ENCODE measurements at places on chromosomes 6 and 20.

DNA sequence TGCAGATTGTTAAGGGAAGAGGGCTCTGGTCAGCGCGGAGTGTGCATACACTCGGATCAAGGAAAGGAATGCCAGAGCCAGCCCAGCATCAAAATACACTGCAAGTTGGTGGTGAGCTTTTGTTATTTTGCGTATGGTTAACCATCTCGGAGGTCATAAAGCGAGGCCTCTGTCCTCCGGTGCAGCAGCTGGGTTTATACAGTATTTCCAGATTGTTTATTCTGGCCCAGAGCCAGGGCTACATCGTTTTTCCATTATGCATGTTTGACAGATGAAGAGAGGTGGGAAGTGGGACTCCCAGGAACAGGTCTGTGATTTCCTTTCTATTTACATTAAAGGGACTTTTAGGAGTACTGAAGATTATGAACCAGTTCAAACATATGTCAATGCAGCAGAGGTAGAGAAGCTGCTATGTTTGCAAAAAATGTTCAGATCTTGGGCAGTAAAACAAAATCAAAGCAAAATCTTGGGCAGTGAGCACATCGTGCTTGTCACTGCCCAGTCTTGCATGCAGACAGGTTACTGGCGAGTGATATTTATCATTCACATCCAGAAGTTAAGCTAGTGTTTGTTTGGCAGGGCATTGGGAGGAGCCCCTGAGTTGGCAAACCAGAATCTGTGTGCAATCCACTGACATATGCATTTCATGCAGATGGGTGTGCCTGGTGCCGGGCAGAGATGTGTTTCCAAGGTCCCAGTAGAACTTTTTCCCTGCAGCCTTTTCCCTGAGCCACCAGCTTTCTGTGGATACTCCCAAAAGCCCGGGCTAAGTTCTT is 256.3 kb upstream of the TAB2 start:
- no peak for DNase-seq

DNA sequence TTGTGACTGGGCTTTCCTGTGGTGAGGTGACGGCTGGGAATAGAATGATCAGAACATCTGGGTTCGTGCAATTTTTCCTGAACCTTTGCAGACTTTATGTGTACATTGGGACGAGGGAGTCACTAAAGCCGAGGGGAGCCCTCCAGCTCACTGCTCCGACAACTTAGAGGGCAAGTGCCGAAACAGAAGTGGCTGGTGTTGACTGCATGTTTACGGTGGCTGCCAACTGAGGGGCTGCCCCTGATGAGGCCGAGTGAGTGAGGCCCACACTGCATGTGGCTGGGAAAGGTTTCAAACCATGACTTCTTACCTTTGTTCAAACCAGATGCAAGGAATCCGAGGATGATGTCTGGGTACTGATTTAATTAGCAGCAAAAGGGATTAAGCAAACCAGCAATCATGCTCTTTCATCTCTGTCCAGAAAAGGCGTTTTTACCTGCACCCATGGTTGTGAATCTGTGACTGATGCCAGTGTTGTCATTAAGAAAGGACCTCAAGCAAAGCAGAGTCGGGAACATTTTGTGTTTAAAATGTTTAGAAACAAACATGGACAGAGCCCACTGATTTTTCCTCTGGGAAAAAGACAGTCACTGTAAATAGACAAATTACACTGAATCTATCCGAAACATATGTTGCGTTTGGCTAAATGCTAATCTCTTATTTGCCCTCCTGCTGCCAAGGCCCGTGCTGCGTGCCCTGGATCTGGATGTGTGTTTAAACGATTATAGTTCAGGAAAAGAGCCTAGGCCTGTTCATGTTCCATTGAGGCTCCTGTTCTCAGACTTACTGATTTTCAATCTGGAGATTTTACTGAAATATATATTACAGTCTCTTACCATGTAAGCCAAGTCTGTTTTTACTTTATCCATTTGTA is 105.1 kb downstream of the UST start:
- DNase-seq, result no peak

DNA sequence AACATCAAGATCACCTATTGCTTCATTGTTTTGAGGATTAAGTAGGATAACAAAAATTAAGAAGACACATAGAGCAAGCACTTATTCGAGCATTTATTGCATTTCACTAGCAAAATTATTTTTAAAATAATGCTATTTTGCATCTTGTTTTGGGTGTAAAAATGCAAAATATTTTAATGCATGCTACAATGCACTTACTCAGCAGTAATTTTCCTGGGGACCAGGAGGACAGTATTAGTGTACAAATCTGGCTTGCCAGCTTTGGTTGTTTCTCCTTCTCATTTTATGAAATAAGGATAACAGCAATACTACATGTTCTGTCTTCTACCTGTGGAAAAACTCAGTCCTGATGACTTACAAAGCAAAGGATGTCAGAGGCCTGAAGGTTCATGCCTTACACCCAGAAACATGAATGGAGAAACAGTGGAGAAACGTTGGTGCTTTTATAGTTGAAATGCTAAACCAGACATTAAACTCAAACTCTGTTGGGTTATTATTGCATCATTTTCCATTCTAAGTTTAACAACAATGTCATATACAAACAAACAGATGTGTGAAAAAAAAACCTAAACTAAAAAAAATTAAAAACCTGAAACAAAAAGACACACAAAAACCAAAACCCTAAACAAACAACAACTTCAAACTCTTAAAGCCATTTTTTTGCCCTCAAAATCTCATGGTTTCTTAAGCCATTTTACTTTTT is 50.2 kb upstream of the ATXN1 start:
- DNase-seq, result no peak

GRCh38 chr6:17494177-17494576 is 100.8 kb downstream of the CAP2 start:
- DNase-seq, result no peak

- no peak for DNase-seq
These were observed 157.2 kb downstream of the ANKRD60 start for GRCh38 chr20:58071298-58071697.

GRCh38 chr6:1686117-1687098 is 76.7 kb downstream of the FOXC1 start:
- DNase-seq, result no peak

GRCh38 chr20:32510601-32511357 is 74.4 kb downstream of the NOL4L start:
- DNase-seq, result no peak

DNA sequence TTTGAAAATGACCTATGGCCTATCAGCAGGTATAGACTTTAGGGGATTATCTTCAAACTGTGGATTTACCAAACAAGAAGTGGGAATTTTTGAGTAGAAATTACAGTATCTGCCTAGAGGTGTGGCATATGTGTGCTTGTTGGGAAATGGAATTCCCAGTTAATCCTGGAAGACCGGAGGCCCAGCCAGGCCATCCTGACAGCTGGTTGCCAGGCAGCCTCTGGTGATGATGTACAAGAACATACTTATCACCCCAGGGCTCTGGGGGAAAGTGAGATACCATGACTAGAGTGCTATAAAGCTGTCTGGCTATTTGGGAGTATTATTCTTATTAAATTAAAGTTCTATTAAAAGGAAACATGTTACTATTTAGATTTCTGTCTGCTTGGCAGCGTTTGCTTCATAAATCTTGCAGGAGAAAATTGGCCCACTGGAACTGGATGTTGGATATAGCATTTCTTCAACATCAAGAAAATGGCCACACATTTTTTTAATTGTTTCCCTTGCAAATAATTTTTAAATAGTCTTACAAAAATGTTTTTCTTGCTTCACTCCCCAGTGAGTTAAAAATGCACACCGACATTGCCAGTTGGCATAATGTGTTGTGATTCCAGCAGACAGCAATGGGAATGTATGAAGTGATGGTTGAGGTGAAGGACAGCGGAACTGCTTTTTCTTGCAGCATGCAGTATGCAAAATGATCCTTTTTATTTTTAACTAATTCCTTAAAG is 187.8 kb downstream of the MYLK4 start:
- no peak for DNase-seq

GRCh38 chr6:48068278-48069251 is 42.4 kb downstream of the PTCHD4 start:
- DNase-seq, result no peak

- DNase-seq, result no peak
These were observed 2.7 kb downstream of the HLA-B start for GRCh38 chr6:31354158-31354863.

DNA sequence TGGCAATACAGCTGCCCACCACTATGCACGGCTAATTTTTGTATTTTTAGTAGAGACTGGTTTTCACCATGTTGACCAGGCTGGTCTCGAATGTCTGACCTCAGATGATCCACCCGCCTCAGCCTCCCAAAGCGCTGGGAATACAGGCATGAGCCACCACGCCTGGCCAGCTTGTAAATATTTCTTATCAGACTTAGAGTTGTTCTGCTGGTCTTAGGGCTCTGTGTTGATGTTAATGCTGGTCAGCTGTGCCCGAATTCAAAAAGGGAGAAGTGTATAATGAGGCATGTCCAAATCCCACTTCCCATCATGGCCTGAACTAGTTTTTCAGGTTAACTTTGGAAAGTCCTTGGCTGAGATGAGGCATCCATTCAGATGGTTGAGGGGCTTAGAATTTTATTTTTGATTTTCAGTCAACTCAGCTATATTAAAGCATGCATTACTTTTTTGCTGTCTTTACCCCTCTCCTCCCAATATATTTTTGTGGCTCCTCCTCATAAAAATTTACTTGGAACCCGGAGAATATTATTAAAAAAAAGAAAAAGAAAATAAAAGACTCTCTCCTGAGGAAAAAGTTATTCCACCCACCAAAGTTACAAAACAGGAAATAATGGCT is 47.7 kb downstream of the ADAT2 start:
- no peak for DNase-seq

DNA sequence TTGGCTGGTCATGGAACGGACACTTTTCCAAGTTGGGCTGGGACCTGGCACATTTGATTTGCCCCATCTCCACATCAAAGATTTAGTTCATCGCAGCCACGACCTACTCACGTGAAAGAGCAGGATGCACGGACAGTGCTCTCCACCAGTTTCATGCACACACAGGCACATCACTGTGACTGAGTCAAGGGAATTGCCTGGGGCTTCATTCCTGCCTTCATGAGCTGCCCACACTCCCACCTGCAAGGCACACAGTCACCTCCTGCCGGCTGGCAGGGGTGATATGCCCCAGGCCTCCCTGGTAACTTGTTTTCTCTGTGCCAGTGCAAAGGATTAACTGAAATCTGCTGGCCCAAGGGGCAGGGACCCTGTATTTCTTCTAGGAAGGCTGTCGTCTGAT is 23.3 kb upstream of the CST1 start:
- no peak for DNase-seq

DNA sequence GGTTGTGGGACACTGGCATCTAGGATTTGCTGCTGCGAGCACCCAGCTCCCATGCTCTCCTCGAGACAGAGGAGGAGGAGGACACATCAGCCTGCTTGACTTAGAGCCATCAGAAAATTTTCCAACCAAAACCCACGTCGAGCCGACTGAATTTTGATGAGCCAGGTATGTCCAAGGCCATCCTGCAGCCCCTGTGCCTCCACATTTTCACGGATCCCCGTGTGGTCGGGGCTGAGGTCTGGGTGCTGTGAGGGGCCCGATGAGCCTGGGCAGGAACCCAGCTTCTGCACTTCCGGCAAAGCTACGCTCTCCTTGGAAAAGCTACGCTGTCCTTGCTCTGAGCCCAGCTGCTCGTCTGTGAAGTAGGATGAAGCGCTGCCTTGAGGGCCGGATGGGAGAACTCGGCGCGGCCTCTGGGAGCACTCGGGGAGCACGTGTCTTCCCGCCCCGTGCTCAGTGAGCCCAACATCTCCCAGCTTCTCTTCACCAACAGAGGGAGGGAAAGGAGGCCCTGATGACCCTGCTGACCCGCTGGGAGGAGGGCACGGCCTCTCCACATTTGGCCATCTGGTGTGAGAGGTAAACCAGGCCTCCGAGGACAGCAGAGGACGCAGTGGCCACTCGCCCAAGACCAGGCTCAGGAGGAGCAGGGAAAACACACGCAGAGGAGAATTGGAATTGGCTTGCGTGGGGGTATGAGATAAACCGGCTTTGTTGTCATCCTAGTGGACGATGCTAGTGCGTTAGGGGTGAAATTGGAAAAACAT is 33.9 kb downstream of the PSMG4 start:
- no peak for DNase-seq

DNA sequence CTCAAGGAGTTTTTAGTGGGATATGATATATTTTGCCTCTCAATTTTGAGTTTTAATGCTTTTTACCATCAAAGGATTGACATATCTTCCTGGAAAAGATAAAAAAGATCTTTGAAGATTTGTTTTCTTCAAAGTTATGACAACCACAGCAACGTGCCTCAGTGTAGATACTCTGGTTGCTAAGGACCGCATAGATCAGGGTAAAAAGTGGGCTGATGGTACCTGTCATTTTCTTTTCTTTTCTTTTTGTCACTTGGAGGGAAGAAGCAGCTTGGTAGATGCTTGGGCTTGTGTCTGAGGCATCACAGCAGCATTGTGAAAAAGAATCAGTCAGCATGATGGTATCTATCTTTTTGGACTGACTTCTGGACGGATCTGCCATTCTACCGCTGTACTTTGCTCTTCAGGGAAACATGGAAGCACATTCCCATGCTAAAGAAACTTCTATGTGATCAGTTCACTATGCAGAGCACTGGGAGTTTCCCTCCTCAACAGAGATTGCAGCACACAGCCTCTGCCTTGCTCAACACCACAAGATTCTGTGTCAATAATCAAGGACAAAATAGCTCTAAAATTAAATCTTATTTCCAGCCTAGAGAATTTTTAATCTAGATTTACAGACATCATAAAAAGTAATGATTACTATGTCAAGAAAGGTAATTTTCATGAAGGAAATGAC is 54.8 kb upstream of the SGK1 start:
- no peak for DNase-seq

DNA sequence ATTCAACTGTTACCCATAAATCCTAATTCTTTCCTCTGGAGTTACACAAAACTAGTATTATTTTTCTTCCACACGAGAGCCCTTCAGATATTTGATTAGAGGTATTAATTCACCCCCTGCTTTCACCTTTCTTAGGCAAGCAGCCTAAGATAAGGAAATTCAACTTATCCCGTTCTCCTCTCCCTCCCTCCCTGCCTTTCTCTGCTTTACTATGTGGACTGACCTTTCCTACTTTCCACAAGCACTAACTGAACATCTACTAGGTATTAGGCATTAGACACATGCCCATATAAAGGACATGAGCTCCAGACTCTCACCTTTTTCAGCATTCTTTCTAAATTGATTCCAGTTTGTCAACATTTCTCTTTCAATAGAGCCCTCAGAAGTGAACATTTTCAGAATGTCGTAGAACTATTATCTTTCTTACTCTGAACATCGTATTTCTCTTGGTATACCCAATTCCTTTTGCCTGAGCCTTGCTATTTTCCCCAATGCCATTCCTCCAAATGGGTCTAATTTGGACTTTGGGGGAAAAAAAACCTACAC is 16.5 kb downstream of the ELOVL2 start:
- DNase-seq, result no peak

- no peak for DNase-seq
These were observed 3.9 kb downstream of the FOXQ1 start for GRCh38 chr6:1315560-1316386.

GRCh38 chr6:128265706-128266105 is 254.7 kb downstream of the PTPRK start:
- no peak for DNase-seq

GRCh38 chr6:160358225-160359119 is 10.3 kb downstream of the SLC22A3 start:
- DNase-seq, result no peak

Measured in stimulated activated CD8-positive, alpha-beta memory T cell treated with anti-CD3 and anti-CD28 coated beads, Interleukin-4, amount 100 ng/mL, for 1 hour (primary cell).